ENCODE measurements at places on chromosomes 2 and 18.

DNA sequence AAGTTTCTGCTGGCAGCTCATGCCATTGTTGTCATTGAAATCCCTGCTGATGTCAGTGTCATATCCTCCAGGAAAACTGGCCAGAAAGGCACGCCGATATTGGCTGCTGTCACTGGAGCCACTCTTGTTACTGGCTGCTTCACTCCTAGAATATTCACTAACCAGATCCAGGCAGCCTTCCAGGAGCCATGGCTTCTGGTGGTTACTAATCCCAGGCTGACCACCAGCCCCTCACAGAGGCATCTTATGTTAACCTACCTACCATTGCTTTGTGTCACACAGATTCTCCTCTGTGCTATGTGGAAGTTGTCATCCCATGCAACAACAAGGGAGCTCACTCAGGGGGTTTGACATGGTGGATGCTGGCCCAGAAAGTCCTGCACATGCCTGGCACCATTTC lies 27.0 kb upstream of the MTX2 start:
- DNase-seq = no peak

- no peak for DNase-seq
These were observed 911.4 kb upstream of the ZEB2 start for GRCh38 chr2:145431181-145431951.

DNA sequence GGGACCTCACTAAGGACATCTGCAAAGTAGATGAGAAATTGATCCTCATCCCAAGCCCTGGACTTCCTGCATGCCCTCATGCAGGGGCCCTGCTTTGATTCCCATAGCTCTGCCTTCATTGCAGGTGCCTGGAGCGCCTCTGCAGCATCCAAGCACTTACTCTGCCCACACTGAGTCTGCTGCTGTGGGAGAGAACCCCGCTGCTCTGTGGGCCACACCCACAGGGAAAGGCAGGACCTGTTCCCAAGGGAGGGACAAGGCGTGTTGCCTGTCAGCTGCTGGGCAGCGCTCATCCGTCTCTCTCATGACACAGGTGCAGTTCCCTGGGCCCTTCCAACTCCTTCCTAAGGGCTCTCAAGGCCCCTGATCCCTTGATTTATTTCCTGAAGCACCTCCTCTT lies 266.8 kb upstream of the SMIM21 start:
- DNase-seq = no peak

DNA sequence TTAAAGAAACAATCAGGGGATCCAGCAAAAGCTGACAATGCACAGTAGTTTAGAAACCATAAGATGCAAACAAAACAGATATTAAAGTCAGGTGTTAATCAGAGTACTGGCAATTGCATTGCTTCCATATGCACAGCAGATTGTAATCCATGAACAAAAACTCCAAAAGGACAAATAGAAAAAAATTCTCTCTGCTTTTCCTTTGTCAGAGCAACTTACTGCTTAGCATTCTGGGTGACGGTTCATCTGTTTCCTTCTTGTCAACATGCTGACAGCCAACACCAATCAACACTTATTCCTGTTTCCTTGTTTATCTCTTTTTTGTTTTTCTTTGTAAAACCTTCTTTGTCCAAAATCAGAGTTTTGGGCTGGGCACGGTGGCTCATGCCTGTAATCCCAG lies 473.1 kb downstream of the XIRP2 start:
- no peak for DNase-seq

Data from Caki2 (cell line).